Omental fat pad (tissue), 4 donors: ENCODE measurements at places on chromosomes 2 and 18. TPM values are rescaled to one million over a fixed set of nuclear protein-coding genes. Genes with fewer than 3 reads are reported as not detected.

- no peak for DNase-seq
Observed at GRCh38 chr18:1075322-1075721, 170.7 kb downstream of the ADCYAP1 start.

DNA sequence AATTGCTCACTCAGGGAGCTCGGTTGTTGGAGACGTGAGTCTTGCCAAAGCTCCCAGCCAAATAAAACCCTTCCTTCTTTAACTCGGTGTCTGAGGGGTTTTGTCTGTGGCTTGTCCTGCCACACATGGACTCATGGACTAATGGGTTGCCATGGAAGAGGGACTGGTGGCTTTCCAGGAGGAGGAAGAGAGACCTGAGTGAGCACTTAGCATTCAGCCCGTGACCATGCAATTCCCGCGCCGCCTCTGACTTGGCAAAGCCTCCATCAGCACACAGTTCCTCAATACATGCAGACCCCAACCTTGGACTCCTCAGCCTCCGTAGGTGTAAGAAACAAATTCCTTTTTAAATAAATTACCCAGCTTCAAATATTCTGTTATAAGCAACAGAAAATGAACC is 57.3 kb upstream of the TMEM18 start:
- DNase-seq, result no peak

The PRSS56 gene
- total RNA-seq, result not detected

The PDCL3 gene
- total RNA-seq, result 15.6 TPM

The PSMG2 gene
- 88.0 TPM for total RNA-seq
